ENCODE measurements at places on chromosomes 5 and 9.
A peak's percentile ranks its signal among the peaks of the same experiment; 100 is the strongest.

DNA sequence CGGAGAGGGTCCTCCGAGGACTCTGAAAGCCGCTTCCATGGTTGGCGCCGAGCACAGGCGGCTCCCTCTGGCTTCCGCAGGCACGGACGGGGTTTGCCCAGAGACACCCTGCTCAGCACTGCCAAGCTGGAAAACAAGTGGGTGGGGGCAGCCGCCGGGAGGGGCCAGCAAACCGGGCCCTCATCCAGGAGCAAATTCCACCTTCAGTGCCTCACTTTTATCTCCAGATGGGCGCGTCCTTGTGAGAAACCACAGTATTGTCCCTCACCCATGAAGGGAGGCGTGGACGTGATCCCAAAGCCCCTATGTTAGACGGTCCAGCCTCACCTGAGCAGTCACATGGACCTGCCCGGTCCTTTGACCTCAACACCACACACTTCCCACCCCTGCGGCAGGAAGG is 29.0 kb downstream of the MED10 start:
- DNase-seq: no peak

GRCh38 chr5:132180134-132180745 is 47.4 kb downstream of the P4HA2 start:
- peak; percentile 11 for DNase-seq

DNA sequence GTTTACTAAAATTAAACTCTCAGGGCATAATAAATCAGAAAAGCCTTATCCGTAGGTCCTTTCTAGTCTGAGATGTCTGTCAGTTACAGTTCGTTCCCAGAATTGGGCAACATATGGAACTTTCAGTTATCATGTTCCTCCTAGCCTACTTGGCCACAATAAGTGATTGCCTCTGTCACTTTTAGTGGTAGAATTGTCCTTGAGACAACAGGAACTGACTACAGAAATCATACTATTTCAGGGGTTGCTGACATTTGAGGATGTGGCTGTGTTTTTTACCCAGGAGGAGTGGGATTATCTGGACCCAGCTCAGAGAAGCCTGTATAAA is 956 bp downstream of the ZNF189 start:
- no peak for DNase-seq

GRCh38 chr5:151007430-151008209 is 12.8 kb upstream of the GPX3 start:
- DNase-seq: no peak

- no peak for DNase-seq
These were observed 744.4 kb upstream of the ADAMTS16 start for GRCh38 chr5:4395752-4396151.

DNA sequence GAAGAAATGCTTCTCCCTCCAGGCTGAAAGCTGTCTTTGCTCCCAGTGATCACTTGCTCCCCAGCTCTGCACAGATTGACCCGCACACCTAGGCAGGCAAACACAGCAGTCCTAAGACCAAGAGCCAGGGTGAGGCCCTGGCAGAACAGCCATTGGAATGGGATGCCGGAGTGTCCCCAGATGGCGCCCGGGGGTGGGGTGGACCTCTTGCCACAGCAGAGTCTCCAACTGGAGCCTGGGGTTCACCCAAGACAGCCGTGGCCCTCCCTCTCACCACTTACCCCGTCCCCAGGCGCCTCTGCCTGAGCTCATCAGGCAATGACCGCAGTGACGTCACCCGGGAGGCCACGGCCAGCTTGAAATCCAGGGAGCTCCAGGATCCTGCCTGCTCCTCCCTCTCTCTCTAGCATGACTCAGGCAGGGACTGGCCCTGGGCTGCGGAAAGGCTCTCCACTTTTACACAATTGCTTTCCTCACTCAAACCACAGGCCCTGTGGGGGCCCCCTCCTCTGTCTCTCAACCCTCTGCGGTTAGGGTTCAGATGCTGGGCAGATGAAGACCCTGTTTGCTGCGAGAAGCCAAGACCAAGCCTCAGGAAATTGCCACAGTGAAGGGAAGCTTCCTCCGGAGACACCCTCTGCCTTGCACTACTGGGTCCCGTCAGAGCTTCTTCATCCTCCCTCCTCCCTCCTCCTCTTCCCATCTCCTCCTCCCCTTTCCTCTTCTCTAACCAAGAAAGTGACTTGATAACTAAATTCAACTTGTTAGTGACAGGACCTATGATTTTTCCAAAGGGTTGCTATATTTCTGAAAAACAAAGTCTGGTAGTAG is 24.3 kb upstream of the PTGES start:
- DNase-seq: peak; percentile 40

- no peak for DNase-seq
These were observed 40.2 kb downstream of the RGS3 start for GRCh38 chr9:113503613-113504211.

DNA sequence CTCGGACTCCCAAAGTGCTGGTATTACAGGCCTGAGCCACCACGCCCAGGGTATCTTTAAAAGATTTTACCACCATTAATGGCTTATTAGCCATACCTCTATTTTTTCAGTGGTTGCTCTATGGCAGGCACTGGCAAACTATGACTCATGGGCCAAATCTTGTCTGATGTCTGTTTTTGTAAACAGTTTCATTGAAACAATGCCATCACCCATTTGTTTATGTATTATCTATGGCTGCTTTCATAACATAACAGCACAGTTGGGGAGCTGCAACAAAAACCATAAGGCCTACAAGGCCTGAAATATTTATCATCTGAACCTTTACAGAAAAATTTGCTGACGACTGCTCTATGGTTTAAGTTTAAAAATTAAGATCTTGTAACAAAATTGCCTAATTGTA is 66.8 kb downstream of the SLC38A9 start:
- no peak for DNase-seq

DNA sequence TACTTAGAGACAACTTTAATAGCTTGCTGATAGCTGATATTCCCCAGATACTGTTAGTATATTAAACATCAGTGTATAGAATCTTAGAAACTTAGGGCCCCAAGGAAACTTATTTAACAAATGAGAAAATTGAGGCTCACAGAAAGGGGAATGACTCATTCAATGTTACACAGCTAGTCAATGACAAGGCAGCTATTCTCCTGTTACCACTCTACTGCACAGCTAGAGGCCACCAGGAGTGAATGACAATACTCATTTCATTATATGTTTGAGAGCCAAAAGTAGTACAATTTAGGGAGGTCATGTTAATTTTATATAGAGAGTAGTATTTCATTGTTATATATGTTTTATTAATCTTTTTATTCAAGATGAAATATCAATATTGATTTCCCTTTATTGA is 33.2 kb upstream of the PCDHB1 start:
- no peak for DNase-seq

DNA sequence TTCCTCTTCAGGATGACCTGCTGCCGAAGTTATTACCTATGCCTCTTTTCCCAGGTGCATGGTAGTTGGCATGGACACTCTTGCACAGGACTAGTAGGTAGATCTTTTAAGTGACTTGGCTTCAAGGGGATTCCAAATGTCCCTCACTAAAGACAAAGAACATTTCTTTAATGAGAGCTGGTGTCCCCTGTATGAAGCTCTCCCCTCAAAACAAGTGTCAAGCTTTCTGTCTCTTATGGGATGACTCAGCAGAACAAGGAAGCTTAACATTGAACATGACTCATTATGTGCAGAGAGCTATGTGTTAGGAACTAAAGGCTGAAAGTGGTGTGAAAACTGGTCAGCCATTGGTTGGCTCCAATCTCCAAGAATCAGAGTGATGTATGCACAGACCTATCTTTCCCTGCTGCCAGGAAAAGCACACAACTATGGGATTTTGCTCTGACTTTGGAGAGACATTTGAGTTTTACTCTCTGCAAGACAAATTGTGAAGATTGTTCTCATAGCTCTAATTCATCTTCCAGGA is 120.5 kb downstream of the PRDM6 start:
- no peak for DNase-seq

- no peak for DNase-seq
These were observed 308.6 kb downstream of the FBXL7 start for GRCh38 chr5:15808577-15808976.

DNA sequence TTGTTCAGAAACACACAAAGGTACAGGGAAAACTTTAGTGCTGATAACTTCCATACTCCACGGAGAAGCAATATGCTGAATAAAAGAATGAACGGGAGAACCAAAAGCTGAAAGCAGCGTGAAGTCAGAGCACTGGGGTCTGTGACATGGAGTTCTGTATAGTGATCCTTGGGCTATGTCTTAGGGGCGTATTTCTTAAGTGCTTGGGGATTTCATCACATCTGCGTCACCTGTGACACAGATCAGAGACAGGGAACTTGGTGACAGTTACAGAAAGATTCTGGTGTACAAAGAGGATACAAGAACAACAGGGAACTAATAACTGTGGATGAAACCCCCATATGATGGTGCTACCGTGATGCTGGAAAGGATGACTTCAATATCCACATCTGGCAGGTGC is 81.9 kb downstream of the MARCHF3 start:
- no peak for DNase-seq

GRCh38 chr5:36209664-36210063 is 32.1 kb downstream of the NADK2 start:
- DNase-seq: no peak

DNA sequence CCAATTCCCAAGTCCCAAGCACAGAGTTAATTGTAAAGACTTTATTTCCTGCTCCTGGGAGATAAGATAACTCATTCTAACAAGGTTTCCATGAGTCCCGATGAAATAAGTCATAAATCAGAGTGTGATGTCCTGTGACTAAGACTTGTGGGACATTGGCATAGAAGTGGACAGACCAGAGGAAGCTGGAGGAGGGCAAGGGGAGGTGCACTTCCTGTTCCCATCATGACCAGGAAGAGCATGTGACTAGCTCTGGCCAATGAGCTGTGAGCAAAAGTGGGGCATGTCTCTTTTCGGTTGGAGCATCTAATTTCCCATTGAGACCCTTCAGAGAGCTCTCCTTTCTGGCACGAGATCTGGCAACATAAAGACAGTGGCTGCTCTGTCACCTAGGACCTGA is 100.4 kb downstream of the ZNF354C start:
- DNase-seq: no peak

DNA sequence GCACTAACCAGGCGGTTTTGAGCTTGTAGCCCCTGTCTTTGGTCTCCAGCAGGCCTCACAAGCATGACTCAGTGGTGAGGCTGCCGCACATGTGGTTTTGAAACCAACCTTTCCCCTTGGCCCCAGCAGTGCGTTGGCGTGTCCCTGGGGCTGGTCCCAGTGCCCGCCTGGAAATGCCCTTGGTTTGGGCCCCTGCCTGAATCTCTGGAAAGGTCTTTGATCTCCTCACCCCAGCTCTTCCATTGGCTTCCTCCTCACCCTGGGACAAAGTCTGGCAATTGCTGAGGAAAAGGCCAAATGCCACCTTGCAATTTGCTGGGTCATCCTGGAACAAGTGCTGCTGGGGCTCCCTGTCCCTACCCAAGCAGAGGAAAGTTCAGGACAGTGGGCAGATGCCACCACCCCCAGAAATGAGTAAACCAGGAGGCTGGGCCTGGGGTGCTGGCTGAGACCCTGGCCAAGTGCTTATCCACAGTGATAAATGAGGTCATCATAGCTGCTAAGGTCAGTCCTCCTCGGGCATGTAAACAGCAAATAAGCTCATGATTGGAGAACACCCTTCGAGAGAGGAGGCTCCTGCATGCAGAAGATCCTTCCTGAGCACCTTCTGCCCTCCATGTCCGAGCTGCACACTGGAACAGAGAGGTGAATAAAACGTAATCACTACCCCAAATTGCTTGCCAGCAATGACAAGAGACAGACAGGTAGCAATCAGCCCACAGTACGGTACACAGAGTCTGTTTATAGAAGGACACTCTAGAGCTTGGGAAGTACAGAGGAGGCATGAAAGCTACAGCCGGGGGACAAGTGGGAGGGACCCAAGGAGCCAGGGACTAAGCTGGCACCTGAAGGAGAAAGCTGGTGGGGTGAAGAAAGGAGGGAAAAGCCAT is 98.9 kb upstream of the CPEB4 start:
- no peak for DNase-seq

DNA sequence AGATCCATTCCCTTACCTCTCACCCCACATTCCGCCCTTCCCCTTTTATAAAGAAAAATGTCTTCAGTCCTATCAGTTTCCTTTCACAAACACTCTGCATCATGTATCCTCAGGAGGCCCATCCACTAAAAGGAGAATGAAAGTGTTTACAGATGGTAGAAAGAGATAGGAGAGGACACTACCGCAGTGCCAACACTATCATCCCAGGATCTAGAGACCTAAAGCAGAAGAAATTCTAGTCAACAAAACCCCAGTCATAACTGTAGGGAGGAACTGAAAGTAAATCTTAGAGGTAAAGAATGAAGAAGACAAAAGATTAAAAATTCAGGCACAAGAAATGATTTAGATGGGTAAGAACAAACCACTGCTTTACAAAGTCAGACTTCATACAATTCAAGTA is 114.1 kb downstream of the MLLT3 start:
- DNase-seq: peak; percentile 39

DNA sequence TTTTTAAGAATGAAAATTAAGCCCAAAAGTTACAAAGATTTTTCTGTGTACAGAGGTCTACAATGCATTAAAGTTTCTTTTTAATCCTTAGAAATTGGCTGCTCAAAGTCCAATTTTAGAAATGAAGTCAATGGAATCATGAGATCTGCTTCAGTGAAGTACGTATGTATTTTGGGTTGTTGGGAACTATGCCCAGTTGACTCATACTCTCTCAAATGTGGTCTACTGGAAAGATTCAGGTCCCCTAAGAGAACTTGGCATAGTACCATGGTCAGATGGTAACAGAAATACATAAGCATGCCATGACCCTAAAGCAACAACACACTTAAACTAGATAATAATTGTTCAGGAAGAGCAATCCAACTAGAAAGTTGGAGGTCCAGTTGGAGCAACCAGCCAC is 23.0 kb downstream of the FBLL1 start:
- DNase-seq: no peak

All from activated CD4-positive, alpha-beta T cell treated with anti-CD3 and anti-CD28 coated beads, Interleukin-2, amount 10 ng/mL, durations not matched to agents 7 days and 5 days (primary cell).